ENCODE measurements at places on chromosomes 2 and 18.

DNA sequence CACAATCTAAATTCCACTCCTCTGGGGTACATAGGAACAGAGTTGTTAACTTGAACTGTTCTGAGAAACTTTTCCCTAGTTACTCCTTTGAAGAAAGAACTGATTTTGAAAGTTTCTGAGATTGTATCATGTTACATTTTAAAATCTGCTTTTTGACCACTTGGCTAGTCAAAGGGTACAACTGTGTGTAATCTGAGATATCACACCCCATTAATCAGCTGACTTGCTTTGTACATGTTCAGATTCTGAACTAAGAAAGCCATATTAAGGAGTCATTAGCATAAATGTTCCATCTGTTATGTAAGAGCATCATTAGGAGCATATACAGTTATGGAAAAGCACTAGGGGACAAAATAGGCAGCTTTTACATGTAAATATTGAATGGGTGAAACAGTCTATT is 3.8 kb upstream of the WDR35 start:
- no peak for DNase-seq

GRCh38 chr2:122867941-122868340 is 1112.5 kb downstream of the TSN start:
- no peak for DNase-seq

- DNase-seq, result no peak
These were observed 81.5 kb upstream of the MAP3K20 start for GRCh38 chr2:172993931-172994717.

GRCh38 chr2:27249891-27250651 is 12.8 kb downstream of the SLC30A3 start:
- no peak for DNase-seq

DNA sequence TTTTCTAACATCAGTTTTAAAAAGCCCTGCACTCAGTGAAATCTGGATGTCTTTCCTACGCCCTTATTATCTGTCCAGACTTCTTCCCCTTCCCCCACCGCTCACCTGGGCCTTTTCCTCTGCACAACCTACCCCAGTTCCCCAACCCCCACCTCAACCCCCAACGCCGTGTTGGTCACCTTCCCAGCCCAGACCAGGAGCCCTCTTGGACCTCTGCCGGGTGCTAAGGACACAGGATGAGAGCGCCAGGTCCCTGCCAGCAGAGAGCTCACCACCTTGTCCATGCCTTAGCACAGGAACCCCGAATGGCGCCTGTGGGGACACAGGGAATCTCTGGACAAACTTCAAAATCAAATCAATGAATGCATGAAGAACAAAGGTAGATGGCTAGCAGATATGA is 966 bp upstream of the RBM43 start:
- no peak for DNase-seq

DNA sequence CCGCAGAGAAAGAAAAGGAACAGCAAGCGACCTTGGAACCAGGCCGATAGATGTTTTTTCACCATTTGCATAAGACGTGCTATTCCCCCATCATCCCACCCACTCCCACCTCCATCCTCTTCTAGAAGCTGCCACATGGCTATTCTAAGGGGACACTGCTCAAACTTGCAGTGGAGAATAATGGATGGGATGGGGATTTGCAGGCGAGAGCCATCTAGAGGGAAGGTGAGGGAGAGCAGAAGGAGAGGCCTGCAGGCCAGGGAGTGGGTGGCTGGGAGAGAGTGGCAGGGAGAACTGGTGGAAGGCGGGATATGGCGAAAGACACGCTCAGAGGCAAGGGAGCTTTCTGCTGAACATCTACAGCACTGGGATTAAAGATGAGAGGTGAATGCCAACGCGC is 84.9 kb downstream of the MAPK4 start:
- DNase-seq, result no peak

GRCh38 chr2:30661173-30662107 is 145.8 kb downstream of the CAPN13 start:
- no peak for DNase-seq

GRCh38 chr18:47970664-47971531 is 40.4 kb upstream of the SMAD2 start:
- no peak for DNase-seq

GRCh38 chr2:74583504-74583903 is 29.0 kb downstream of the DOK1 start:
- no peak for DNase-seq

DNA sequence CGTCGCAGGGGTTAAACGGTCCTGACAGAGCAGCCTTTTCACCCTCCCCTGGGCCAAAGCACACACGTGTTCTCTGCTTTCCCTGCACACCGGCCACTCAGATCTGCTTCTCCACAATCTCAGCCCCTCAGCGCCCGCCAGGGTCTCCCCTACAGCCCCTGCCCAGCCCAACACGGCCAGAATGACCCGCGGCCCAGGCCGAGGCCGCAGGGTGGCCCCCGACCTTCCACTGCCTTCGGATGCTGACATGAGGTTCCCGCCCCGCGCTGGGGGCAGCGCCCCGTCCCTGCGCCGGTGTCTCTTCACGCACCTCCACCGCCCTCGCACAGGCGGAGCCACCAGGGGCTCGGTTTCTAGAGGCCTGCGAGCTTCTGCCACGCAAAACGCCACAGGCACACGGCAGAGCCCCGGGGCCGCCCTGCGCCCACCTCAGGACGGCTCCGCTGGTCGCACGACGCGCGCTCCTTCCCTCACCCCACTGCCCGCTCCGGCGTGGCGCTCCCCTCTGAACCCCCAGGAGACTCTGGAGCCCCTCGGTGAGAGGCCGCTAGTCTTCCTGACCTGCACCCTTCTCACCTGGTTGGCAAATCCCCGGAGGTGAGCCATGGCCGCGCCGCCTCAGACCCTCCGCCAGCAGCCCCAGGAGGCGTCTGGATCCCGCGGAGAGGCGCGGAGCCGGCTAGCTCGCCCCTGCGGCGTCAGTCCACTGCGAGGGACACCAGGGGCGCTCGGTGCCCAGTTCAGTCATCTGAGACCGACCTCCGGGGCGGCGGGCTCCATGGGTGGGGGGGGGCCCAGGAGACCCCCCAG is 749 bp downstream of the STK25 start:
- DNase-seq, result no peak

DNA sequence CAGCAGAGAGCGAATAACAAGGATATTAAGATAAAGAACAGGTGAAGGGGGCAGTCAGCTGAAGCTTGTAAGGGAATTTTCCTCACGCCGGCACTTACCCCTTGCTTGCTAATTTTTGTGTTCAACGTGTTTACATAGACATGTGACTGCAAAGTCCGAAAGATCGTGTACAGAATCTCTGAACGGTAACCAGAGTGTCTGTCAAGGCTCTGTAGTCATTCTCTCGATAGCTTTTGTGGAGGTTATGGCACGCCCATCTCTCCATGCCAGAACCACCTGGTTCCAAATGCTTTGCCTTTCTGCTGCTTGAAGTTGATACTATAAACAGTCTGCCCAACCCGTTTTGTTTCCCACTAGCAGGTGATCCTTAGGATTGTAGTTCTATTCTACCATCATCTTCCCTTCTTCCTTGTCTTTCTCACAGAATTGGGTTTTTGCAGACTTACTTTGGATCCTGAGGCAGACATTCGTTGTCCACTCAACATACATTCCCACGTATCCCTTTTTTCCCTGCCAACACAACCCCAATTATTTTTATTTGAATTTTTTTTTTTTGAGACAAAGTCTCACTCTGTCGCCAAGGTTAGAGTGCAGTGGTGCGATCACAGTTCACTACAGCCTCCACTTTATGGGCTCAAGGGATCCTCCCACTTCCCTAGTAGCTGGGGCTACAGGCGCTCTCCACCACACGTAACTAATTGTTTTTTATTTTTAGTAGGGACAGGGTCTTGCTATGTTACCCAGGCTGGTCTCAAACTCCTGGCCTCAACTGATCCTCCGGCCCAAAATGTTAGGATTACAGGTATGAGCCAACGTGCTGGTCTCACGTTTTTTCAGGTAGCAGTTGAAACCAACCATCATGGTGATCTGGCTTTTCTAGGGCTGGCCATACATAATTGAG is 1.3 kb upstream of the USP34 start:
- DNase-seq, result no peak

DNA sequence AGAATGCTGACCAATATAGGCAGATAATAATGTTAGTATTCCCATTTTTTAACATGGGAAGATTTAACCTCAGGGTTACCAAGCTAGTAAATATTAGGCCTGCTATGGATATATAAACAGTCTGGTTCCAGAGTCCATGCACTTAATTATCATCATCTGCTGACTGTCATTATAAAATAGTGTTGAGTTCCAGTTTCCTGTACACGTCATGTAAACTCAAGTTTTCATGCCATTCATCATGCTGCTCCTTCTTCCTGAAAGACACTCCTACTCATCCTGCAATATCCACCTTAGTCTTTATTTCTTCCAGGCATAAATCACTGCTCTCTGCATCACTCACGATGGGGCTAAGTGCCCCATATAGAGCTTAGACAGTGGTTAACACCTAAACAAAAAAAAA is 420.8 kb upstream of the SPHKAP start:
- no peak for DNase-seq

GRCh38 chr18:13185675-13186198 is 32.8 kb upstream of the LDLRAD4 start:
- no peak for DNase-seq

- no peak for DNase-seq
These were observed 36.8 kb downstream of the PARD6G start for GRCh38 chr18:80210312-80211083.

DNA sequence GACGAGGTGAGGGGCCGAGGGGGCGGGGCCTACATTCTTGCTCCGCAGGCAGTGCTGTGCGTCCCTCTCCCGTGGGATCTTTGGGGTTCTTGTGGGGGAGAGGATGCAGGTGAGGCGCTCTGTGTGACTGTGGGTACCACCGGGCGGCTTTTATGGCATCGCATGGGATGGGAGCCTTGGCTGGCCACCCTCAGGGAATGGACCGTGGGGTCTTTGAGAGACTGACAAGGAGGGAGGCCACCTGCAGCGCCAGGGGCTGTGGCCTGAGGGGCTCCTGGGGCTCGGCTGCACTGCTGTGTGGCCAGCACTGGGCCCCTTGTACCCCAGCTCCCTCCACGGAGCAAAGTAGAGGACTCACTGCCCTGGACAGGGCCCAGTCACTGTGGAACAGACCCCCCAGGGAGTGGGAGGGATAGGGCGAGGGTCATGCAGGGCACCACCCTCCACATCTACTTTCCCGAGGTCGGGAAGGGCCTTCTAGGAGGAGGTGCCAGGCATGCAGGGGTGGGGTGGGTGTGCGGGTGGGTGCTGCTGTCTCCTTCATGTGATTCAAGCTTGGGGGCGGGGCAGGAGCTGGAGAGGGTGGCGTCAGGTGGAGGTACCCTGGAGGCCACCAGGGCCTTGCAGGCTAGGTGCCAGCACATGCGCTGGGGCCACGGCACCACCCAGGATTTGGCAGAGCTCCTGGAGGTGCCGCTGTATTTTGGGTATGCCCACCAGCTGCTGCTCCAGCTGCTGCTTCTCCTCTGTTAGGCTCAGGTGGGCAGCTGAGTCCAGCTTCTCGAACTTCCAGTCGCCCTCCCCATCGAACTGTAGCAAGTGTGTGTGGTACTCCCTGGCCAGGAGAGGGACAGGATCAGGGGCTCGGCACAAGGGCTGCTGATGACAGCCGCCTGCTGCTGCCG is 1072.4 kb downstream of the RPIA start:
- DNase-seq, result no peak

GRCh38 chr2:65320946-65321345 is 93.3 kb downstream of the ACTR2 start:
- no peak for DNase-seq

GRCh38 chr2:98903767-98904485 is 32.1 kb downstream of the CRACDL start:
- DNase-seq, result no peak

- DNase-seq, result peak; percentile 23
These were observed 36.5 kb downstream of the MRPL44 start for GRCh38 chr2:223993634-223994232.

DNA sequence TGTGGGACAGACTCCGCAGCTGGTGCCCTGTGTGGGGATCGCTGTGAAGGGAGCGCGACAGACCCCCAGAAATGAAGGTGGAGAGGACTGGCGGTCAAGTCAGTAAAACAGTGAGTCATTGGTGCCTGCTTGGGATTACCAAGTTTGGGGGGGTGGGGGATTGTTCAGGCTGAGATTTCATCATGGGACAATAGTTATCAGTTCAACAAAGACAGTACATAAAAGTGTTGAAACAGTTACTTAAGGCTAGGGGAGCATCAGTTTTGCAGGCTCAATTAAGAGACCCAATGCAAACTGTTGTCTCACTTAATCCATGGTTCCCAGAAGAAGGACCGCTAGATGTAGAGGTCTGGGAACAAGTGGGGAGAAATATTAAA is 42.4 kb upstream of the PDK1 start:
- DNase-seq, result no peak

- no peak for DNase-seq
These were observed 142.4 kb upstream of the RBBP8 start for GRCh38 chr18:22790545-22791309.

DNA sequence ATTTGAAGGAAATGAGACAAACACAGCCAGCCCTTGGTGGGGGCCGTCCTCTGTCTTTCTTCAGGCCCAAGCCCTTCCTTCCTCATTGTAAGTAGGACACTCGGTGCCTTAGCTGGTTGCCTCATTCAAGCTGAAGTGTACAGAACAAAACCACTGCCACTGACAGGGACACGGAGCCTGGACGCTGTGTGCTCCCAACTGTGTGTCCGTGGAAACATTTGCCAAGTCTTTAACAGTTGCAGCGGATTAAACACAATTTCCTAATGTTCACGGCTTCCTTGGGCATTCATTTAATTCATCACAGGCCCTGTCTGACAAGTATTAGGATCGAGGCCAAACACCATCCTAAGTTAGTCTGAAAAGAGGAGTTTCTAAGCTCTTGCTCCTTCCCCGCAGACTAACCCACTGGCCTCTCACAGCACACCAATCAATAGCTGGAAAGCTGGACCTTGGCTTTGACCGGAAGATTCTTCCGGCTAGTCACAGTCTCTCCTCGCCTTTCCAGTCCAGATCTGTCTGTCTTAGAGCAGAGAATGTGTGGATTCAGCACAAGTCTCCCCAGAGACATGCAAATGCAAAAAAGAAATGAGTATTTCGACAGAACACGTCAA is 68.7 kb upstream of the ACSL3 start:
- DNase-seq, result no peak

GRCh38 chr2:102486941-102487702 is 14.1 kb downstream of the SLC9A4 start:
- no peak for DNase-seq

DNA sequence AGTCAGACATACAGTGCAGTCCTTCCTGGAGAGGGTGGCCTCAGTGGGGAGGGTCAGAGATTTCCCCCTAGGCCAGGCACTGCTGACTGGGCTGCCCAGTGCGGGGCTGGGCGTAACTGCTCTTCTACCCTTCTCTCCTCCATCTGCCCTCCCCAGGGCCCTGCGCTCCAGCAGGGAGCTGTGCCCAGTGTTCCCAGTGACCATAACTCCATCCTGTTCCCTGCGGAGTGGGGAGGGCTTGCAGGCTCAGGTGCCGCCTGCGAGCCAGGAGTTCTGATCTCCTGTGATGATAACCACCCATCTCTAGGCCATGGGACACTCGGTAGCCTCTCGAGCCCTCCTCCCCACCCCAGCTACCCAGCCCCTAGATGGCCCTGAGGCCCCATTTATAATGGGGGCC is 107.6 kb downstream of the SMAD7 start:
- no peak for DNase-seq

GRCh38 chr2:197759013-197759412 is 26.1 kb downstream of the BOLL start:
- DNase-seq, result no peak
